ENCODE measurements at places on chromosomes 5 and 9.
A peak's percentile ranks its signal among the peaks of the same experiment; 100 is the strongest.

- DNase-seq: no peak
Observed at GRCh38 chr5:118069452-118069851, 918.9 kb downstream of the DTWD2 start.

DNA sequence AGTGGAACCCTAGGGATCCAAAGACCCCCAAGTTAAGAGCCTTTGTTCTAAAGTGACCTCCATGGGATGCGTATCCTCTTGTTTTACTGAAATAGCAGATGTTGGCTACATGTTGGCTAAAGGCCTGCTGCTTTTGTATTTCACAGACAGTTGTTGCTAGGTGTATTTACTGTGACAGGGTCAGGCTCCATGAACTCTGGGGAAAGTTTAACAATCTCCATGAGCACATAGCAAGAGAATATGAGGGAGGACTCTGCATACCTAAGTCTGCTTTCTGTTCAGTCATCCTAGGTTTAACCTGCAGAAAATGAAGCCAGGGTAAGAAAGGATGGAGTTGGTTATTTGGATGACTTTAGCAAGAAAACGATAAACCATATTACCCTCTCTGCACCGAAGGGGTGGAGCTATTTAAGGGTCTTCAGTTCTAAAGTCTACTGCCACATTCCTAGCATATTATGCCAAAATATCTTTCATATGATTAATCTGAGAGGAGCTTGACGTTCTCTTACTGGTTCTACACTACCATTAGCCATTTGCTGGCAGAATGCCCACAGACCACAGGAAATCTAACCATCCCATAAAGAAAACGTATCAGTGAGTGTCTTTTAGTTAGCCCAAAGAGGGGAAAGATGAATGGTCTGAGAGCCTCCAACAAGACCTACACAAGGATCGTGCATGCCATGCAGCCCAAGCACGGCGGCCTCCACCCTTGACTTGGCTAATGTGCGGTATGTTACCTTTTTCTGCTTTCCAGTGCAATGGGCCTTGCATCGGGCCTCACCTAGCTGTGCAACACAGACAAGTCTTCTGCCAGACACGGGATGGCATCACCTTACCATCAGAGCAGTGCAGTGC, 127.8 kb downstream of the SAXO1 start:
- DNase-seq: peak; percentile 57

DNA sequence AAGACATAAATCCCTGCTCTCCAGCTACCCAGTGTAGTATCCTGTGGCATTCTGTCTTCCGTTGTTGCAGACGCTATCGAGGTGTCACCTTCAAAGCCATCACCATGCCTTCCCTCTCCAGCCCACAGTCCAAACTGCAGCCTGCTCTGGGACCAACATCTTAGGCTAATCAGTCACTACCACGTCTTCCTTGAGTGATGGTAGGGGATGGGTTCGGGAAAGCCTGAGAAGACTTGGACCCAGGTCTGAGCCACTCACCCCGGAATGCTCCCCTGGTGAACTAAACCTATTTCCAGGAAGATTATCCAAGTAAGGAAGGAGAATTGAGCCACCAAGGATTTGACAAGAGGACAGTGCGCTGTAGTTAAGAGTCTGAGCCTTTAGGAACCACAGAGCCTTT, 52.9 kb upstream of the IRX1 start:
- DNase-seq: no peak

DNA sequence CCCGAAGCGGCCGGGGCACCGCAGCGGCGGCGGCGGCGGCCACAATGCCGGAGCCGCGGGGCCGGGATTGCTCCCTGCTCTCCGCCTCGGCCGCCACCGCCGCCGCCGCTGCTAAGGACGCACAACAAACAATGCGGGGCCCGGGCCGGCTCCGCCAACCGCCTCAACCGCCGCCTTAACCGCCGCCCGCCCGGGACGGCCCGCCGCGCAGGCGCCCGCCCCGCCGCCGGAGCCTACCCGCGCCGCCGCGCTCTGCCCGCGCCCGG, 254 bp downstream of the STRBP start:
- peak; percentile 2 for DNase-seq

GRCh38 chr9:138025417-138025816, 147.8 kb downstream of the CACNA1B start:
- no peak for DNase-seq

- peak; percentile 18 for DNase-seq
Observed at GRCh38 chr5:146533260-146533857, 17.4 kb upstream of the GPR151 start.
